Foreskin keratinocyte (primary cell): ENCODE measurements at places on chromosomes 12 and 14. TPM values are rescaled to one million over a fixed set of nuclear protein-coding genes. Genes with fewer than 3 reads are reported as not detected.

The KRT83 gene
- not detected in 2 replicates for total RNA-seq

The CCDC197 gene
- total RNA-seq, result not detected in 2 replicates

DNA sequence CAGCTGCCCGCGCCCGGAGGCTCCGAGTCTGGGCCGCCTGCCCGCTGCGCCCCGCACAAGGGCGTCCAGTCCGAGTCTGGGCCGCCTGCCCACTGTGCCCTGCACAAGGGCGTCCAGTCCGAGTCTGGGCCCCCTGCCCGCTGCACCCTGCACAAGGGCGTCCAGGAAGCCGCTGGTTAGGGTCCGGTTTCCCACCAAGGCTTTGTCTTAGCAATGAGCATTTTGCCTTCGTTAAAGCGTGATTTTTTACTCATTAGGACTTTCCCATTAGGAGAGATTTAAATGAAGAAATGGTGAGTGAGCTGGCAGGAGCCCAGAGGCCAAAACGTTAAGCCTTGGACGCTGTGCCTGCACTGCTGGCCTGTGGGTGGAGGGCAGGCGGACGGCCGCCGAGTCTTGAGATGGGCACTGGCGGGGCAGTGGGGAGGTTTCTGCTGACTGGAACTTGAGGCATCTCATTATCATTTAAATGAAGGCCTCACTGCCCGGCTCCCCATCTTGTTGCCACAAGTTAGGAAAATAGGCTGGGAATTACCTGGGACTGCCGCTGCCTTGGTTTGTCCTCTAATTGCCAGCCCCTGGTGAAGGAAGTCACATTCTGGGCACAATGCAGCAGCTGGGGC, 36.0 kb downstream of the FBRSL1 start:
- DNase-seq, result no peak

DNA sequence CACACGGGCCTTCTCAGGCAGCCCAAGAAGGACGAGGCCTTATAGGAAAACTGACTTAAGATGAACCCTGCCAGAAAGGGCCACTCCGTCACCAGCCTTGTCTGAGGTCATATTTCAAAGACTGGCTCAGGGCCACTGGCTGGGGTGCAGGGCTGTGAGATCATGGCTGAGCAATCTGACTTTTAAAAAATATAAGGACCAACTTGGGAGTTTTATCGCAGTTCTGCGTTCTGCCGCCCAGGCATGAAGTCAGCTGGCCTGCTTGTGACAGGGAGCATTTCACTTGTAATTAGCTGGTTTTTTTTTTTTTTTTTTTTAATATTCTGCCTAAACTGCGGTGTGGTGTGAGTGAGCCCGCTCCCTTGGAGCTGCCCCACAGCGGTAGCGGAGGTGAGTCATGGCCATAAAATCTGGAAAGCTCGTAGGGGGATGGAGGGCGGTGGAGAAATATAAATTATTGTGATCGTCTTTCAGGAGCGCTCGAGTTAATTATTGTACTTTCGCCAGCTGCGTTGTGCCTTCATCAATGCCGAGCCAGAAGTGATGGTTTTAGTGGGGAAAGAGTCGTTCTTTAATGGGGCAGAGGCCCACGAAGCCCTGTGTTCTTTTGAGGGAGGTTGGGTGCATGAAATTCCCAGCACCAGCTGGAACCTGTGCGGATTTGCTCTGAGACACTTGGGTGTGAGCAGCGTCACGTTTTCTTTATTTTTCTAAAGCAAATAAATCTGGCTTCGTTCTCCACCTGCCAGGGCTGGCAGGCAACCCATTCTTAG, 231.9 kb downstream of the C12orf75 start:
- DNase-seq, result peak; percentile 88

DNA sequence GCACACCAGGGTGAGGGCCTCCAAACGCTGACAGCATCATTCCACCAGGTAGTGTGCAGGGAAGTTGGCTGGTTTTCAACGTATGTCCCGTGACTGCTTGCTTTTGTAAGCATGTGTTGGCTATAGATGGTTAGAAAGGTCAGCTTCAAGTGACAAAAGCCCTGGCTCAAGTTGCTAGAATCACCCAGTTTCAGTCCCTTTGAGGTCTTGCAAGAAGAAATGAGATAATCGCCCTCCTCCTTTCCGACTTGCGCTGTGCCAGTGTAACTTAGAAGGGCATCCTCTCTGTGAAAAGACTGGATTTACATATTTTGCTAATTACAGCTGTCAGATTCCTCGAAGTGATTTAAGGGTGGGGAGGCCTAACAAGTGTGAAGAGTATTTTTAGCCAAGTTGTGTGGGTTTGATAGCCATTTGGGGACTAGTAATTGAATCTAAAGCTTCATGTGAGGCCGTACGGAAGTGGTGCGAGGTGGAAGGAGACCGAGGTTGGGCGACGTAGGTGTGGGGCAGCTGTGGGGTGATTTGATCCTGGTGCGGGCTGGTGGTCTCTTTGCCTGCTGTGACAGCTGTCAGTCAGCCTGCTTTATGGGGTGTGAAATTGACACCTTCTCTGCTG, 94.7 kb downstream of the CHST11 start:
- no peak for DNase-seq

DNA sequence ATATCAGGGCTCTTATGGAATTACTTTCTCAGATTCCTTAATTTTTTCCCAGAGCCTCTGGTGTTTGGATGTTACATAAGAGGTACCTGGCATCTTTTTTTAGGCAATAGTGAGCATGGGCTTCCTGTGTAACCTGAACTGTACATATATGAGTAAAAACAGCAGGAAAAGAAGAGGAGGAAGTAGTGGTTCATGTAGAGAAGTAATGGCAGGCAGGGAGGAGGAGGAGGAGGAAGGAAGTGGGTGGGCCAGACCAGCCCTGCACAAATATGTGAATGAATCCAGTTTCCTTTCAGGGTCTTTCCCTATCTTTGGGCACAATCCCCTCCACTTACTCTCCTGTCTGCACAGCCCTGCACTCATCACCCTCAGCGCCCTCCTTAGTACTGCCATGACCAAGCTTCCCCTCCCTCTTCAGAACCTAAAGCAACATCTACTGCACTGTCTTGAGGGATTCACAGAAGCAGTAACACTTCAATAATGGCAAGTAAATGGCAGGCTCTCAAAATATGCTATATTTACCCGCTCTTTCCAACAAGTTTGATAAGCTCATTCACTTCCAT, 40.9 kb upstream of the GSG1 start:
- no peak for DNase-seq

- no peak for DNase-seq
These were observed 13.9 kb downstream of the OR6C74 start for GRCh38 chr12:55258303-55258702.

GRCh38 chr12:7917392-7918267, 18.4 kb downstream of the SLC2A3 start:
- DNase-seq, result no peak

GRCh38 chr12:122276242-122276641, 9.9 kb upstream of the VPS33A start:
- DNase-seq, result no peak

DNA sequence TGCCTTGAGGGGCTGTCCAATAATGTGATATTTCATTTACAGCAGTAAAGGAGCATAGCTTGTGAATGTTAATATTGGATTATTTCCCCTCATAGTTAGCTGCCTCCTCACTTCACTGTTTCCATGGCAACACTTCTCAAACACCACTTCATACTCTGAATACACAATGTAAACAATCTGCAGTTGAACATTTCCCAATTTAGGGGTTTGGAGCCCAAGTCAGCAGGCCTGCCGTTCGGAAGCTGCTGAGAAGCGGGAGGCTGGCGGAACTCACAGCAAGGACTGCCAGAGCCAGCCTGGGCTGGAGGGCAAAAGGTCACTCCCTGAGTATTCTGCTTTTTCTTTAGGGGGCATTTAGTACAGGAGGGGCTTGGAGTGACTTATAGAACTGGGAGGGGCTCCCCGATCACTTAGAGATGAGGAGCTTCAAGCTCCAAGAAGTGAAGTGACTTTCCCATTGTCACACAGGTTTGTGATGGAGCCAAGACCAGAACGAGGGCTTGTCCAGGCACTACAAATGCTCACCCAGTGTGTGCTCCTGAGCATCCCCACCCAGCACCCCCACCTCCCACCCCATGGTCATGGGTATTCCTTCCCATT, 12.1 kb upstream of the SLC24A4 start:
- DNase-seq, result no peak

GRCh38 chr12:26239852-26240815, 44.8 kb downstream of the SSPN start:
- no peak for DNase-seq

GRCh38 chr12:12582895-12583303, 20.2 kb upstream of the DUSP16 start:
- DNase-seq, result no peak

- DNase-seq, result no peak
These were observed 310.0 kb upstream of the DCN start for GRCh38 chr12:91492648-91493047.
